GM04504 (cell line): ENCODE measurements at places on chromosomes 1 and 21.

- DNase-seq: no peak
Measured at GRCh38 chr1:1593834-1594601, 5.9 kb downstream of the FNDC10 start.

GRCh38 chr1:17412093-17412870 is 27.2 kb downstream of the RCC2 start:
- DNase-seq: no peak

GRCh38 chr1:235776396-235776795 is 90.3 kb downstream of the LYST start:
- DNase-seq: no peak

DNA sequence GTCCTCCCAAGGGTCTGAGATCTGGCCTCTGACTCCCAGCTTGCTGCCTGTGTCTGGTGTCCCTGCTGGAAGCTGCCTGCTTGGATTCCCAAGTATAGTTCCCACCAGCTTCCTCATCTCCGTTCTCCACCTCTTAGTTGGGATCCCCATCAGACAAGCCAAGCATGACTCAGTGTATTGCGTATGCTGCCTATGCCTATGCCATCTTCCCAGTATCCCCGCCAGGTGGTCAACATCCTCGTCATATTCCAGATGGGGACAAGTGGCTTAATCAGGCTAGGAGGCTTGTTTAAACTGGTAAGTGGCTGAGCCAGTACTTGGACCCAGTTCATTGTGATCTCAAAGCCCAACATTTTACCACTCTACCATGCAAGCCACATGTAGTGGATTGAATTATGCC is 204.4 kb downstream of the GRIK3 start:
- no peak for DNase-seq

DNA sequence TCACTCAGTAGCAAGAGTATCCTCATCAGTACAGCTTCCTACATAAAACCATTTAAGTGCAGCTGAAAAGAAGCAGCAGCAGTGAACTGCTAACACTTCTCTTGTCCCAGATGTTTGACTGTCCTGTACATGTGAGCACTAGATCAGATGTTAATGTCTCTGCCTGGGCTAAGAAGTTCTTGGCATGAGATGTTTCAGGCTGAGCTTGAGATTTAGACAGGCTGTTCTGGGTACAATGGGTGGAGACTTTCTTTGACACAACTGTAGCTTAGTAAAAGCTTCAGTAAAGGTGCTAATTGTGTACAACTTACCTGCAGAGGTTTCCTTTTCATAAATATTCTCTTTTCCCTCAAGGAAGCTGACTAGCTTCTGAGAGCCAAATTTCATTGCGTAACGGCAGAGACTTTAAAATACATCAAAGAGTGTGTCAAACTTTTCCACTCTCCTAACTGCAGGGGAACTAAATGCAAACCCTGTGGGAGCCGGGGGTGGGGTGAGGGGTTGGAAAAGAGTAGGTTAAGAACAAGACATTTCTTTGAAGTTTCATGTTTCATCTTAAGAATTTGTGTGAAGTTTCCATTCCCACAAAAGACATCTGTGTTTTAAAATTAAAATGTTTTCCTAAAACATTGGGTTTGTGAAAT is 82.1 kb upstream of the CCDC190 start:
- DNase-seq: no peak

GRCh38 chr1:17559615-17560419 is 20.3 kb downstream of the ARHGEF10L start:
- DNase-seq: no peak

DNA sequence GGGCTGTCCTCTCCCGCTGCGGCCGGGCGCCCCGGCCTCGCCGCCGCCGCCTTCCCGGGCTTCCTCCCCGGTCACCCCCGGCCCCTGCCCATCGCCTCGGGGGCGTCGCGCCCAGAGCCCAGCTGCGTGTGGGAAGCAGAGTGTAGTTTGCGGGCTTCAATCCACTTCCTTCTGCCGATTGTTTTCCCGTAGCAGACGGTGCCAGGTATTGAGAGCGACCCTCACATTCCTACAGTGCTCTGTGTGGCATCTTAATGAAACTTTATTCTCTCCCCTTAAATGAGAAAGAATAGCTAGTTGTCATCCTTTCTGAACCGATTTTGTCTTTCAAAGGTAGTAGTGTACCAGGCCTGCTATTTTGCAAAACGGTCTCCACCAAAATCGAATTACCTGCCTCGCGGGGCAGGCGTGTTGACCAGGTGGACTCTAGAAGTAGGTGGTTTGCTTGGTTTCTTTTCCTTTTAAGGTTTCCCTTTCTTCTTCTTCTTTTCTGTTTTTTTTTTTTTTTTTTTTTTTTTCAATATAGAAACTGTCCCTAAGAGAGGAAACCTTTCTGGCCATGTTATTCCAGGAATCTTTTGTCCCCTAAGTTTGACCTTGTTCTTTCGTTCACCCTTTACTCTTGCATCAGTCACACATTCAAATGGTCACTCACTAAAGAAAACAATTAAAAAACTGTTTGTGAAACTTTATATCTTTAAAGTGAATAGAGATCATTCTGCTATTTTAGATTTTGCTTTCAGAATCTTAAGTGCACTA is 881 bp downstream of the USP25 start:
- DNase-seq: no peak

DNA sequence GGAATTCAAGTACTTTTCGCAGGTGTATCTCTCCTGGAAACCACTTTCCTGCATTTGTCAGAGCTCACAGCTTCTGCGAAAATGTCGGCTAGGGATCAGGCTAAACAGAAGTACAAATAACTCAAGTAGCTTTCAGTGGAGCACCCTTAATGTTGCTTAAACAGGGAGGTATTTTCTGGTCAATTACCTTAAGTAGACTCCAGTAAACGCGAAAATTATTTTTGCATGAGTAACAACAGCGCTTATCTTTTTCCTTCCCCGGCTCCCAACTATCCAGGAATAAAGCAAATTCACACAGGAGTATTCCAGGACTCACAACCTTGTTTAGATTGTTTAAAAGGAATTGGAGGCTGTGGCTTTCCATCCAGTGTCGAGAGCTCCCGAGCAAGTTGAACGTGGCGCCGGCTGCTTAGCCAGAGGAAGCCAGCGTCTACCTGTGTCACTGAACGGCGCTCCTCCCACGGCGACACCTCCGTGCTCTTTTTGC is 7.3 kb upstream of the SIM2 start:
- no peak for DNase-seq

- no peak for DNase-seq
Measured at GRCh38 chr1:59560807-59561450, 253.8 kb upstream of the HOOK1 start.
